ENCODE measurements at places on chromosomes 4 and X.

- DNase-seq: no peak
Observed at GRCh38 chr4:74117024-74117534, 18.1 kb upstream of the CXCL2 start.

GRCh38 chr4:166823126-166823525 is 411.2 kb downstream of the SPOCK3 start:
- DNase-seq: no peak

- DNase-seq: no peak
Observed at GRCh38 chrX:39564751-39565150, 533.0 kb downstream of the BCOR start.

- DNase-seq: no peak
Observed at GRCh38 chr4:336099-336892, 1.3 kb upstream of the ZNF141 start.

DNA sequence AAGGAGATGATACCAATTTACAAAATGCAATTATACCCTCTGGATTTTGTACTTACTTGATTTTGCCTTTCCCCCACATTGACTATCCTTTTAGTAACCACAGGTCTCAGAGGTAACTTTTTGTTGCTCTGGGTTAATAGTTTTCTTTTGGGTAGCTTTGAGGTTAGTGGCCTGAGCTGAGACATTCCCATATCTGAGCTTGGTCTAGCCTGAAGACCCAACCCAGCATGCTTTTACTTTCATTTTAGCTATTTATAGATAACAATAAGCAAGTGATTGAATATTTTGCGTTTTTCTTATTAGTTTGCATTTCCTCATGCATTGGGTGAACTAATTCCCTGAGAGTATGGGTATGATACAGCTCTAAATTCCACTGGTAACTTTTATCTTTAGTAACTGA is 11.8 kb downstream of the HTN1 start:
- no peak for DNase-seq

Measured in stimulated activated CD8-positive, alpha-beta memory T cell treated with anti-CD3 and anti-CD28 coated beads, Interleukin-7, amount 100 ng/mL, for 48 hours (primary cell).